ENCODE measurements at places on chromosomes 3 and 15.

GRCh38 chr15:57419335-57419734 is 43.0 kb downstream of the CGNL1 start:
- DNase-seq: no peak

DNA sequence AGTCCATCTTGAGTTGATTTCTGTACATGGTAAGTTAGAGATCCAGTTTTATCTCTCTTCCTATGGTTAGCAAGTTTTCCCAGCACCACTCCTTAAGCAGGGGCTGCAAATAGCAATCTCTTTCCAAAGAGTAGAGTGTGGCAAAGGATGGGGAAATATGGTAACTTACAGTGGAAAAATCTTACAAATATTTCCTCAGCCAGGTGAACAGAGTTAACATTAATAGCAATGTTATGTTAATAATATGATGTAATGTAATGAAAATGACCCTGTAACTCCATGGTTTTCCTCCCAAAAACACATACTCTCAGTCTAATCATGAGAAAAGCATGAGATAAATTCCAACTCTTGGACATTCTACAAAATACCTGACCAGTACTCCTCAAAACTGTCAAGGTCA is 30.4 kb downstream of the FSIP1 start:
- DNase-seq: no peak

DNA sequence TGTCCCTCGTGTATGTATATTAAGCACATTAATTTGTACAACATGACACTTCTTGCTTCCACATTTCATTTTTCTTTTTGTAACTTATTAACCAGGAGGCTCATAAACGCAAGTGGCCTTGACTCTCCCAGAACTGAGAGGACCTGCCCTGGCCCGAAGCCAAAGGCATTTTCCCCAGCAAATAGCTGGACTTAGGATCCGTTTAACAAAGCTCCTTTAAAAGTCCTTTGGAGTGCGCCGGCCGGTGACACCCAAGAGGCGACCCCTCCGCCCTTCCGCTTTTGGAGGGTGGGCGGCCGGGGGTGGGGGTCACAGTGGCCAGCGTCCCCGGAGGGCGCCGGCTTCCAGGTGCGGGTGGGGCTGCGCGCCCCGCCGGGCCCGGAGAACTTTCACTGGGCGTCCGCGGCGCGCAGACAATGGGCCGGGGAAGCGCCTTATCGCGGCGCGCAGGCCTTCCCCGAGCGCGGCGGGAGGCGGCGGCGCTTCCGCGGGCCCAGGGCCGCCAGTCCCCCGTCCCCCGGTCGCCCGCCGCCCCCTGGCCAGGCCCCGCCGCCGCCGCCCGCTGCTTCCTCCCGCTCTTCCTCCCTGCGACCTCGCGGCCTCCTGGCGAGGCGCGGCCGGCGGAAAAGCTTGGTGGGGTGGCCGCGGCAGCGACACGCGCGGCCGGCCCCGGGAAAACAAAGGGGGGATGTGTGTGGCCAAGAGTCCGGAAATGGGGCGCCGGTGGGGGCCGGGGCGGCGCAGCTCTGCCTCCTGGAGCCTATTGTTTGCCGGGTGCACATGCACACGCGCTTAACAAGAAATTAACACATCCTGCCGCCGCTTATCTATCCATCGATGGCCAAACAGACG is 613.4 kb downstream of the MCTP2 start:
- no peak for DNase-seq

- DNase-seq: no peak
Measured at GRCh38 chr3:5473471-5473870, 286.0 kb downstream of the EDEM1 start.

DNA sequence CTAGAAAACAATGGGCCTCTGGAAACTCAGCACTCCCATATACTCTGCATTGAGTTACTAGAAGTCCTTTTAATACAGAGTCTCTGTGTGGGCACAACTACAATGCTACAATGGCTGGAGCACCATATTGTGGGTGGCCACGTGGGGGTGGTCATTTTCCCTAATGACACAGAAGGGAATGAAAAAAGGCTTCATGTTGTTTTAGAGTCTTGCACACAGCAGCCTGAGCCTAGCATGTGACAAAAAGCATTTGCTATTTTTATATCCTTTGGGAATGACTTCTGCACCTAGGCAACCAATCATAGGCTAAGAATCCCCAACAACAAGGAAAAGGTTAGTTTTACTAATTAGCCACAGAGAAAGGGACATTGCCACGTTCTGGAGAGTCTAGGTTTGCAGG is 120.6 kb downstream of the PPM1L start:
- DNase-seq: no peak

DNA sequence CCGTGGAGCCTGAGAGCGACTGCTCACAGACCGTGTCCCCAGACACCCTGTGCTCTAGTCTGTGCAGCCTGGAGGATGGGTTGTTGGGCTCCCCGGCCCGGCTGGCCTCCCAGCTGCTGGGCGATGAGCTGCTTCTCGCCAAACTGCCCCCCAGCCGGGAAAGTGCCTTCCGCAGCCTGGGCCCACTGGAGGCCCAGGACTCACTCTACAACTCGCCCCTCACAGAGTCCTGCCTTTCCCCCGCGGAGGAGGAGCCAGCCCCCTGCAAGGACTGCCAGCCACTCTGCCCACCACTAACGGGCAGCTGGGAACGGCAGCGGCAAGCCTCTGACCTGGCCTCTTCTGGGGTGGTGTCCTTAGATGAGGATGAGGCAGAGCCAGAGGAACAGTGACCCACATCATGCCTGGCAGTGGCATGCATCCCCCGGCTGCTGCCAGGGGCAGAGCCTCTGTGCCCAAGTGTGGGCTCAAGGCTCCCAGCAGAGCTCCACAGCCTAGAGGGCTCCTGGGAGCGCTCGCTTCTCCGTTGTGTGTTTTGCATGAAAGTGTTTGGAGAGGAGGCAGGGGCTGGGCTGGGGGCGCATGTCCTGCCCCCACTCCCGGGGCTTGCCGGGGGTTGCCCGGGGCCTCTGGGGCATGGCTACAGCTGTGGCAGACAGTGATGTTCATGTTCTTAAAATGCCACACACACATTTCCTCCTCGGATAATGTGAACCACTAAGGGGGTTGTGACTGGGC is 7.3 kb downstream of the FAM131A start:
- no peak for DNase-seq

- DNase-seq: no peak
Measured at GRCh38 chr15:52730173-52730572, 51.0 kb upstream of the ATOSA start.

DNA sequence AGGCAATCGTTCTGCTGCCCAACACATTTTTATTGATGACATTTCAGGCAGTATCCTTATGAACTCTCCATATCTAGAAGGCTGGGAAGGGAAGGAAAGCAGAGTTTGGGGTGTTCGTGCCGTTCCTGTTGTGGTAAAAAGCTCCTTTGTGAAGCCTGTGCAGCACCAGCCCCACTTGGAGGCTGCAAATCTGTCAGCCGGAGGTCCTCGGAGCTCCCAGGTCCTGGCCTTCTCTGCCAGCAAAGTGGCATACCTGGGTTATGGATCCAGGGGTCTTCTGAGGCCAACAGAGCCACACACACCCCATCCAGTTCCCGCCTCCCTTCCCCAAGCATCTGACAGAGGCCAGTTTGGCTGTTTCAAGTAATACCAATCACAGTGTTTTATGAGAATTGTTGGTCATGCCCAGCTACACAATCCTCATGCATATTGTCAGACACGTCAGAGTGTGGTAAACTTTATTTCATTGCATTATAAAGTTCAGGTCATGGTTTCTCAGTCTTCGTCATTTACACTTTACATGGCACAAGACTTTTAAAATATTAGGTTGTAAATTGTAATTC is 15.9 kb upstream of the USP3 start:
- DNase-seq: no peak

DNA sequence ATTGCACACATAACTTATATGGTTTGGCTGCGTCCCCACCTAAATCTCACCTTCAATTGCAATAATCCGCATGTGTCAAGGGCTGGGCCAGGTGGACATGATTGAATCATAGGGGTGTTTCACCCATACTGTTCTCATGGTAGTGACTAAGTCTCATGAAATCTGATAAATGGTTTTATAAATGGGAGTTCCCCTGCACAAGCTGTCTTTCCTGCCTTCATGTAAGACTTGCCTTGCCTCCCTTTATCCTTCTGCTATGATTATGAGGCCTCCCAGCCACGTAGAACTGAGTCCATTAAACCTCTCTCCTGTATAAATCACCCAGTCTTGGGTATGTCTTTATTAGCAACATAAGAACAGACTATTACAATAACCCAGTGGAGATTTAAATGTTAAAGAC is 653.9 kb downstream of the ROBO1 start:
- DNase-seq: no peak

DNA sequence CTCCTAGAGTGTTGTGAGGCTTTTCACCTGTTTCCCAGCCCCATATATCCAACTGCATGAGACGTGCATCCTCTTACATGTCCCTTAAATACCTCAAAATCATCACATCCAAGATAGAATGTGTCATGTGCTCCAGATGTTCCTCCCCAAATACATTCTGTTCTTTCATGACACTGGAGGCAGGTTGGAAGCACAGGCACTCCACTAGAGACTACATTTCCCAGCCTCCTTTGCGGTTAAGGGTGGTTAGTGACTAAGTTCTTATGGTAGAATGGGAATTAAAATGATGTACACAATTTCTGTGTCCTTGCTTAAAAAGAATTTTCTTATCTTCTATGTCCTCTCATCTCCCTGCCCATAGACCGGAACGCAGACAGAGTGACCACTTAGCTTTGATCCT is 34.3 kb downstream of the TMEM40 start:
- no peak for DNase-seq

DNA sequence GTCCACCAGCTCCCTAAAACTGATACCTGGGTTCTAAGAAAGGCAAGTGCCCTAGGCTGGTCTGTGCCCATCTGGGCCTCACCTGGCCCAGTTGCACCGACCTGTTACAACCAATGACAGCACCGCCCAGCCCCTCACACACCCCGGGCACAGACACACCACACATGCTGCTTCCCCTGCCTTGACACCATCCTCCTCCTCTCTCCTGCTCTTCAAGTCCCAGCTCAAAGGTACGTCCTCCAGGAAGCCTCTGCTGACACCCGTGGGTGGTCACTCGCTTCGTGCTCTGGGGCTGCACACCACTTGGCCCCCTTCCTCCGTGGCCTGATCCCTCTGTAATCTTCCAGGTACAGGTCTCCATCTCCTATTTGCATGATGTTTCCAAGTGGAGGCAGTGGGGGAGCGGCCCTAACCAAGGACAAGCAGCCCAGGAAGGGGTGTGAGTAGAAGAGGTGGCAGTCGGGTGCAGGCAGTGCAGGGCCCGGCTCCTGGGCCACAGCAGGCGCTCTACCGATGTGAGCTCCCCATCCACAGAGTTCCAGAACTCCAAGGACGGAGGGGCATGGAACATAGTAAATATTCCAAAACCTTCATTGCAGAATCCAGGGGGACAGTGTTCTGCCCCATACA is 144.6 kb downstream of the NUP210 start:
- no peak for DNase-seq

DNA sequence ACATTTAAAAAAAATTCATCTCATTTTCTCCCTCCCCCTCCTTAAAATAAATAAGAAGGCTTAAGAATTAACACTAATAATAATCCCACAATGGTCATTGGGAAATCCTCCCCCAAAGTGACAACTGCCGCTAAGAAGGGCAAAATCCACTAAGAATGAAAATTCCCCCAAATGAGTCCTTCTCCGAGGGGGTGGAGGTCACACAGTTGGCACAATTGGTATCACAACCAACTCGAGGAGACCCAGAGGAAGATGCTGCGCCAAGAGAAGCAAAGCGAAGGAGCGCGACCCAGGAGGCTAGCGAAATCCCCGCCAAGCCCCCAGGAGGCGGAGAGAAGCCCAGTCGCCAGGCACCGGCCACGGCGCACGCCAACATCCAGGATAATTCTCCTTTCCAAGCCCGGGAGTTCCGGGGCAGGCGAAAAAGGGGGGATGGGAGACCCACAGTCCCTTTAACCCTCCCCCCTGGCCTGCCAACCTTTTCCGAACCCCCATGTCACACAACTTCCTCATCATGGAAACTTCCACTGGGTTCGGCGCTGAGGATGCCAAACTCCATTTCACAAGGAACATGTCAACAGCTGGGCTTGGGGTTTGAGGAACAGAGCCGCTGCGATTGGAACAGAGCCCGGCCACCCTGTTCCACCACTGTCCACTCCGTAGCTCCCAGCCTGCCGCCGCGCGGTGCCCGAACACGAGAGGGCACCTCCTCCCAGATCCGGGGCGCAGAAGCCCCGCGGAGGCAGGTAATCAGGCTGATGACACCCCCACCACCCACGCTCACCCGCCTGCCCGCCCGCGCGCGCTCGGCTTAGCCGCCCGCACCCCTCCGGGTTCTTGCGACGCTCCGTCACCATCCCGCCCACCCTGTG is 668 bp downstream of the THRB start:
- no peak for DNase-seq

- no peak for DNase-seq
Measured at GRCh38 chr3:129947538-129948240, 26.8 kb upstream of the TRH start.

DNA sequence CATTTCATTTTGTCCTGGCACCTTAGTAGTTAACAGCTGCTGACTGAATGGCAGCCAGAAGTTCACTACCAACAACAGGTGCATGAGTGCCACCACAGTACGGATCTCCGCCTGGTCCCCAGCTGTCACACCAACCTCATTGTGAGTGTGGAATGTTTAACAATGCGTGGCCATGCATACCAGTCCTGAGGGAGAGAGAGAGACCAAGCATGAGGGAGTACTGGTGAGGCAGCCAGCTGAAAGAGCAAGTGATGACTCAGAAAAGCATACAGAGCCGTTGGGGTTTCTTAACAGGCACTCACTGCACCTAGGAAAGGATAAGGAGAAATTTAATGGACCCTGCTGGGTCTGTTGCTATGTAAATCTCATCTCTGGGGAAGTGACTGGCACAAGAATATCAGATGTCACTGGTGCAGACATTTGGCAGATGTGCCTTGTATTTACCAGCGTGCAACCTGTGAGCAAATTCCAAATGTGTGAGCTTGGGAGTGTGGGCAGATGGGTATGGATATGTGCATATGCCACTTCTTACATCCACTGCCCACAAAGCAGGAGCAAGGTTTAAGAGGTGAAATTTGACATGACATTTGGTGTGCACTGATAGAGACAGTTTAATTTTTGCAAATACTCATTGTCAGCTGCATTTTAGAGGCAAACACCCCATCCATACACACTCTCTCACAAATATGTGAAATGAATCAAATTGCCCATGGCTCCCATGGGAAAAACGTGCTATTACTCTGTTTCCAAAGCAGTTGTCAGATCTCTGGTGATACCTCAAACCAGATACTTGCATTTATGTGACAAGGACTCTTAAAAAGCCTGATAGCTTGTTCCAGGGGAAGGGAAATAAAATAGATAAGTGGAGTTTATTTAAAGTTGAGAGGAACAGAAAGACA is 245.2 kb upstream of the ARPP21 start:
- peak; percentile 54 for DNase-seq

GRCh38 chr3:133675631-133676335 is 14.0 kb upstream of the TOPBP1 start:
- DNase-seq: no peak

All from NCI-H187 (cell line).